Naive thymus-derived CD4-positive, alpha-beta T cell (primary cell): ENCODE measurements at places on chromosomes 3 and 15.

DNA sequence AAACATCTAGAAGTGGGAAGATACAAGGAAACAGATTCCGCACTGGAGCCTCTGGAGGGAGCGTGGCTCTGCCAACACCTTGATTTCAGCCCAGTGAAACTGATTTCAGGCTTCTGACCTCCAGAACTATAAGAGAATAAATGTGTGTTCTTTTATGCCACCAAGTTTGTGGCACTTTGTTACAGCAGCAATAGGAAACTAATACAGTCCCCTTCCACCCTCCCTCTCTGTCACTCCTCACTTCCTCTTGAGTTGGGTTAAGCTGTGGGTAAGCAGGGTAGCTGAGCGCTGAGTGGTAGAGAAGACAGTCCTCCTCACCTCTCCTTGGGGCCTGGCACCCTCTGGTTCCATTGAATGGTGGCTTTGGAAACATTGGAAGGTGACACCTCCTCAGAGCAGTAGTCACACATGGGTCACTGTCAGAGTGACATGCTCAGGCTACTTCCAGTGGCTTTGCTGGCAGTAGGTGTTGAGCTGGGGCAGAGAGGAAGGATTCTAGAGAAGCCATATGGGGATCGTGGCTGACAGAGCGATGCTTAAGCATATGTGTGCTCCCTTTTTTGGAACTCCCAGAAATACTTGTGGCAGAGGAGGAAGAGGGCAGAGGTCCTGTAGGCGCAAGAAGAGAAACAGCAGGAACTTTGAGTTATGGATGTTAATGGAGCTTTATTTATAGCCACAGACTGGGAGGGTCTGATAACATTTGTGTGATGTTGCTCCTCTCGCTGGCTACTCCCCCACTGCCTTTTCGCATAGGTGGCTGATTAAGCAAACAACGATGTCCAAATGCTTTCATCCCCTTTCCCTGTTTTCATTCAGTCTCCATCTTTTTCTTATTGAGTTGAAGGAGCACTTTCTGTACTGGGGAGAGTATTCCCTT is 14.8 kb upstream of the HCN4 start:
- no peak for DNase-seq

DNA sequence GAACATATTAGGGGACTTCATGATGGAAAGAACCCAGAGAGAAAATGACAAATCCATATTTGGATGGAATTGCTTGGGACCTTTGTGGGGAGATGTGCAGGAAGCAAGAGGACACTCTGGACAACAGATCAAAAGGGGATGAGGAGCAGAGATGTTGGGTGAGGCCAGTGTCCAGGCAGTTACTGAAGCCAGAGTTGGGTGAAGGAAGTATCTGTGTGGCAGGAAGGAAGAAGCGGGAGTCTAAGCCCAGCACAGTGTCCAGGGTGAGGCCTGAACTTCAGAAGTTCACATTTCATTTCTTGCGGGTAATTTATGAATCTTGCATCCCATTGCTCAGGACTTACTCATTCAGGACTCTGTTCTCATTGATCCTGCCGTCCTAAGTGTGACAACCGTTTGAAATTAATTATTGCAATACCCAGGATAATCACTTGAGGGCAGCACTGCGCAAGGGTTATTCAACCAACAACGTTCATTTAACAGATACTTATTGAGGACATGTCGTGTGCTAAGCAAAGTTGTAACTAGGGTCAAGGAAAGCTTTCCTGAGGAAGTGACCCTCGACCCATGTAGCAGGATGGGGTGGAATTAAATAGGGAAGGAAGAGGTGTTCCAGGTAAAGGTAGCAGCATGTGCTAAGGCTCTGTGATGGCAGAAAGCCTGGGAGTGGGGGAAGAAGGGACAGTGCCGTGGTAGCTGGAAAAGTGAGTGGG is 61.3 kb upstream of the CMTM8 start:
- peak; percentile 41 for DNase-seq

DNA sequence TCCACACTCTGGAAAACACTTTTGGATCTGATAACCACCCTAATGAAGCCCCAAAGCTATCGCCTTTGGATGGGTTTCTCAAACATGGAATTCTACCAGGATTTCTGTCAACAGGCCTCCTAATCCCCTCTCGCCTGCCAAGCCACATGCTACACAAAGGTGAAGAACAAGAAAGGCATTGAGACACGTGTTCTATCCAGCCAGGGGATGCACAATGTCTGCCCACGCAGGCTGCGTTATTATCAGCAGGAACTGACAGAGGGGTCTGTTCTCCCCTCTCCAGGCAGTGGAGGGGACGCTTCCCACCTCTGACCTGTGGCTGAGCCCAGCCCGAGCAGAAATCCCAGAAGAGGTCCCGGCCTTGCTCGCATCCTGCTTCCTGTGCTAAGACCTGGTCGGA is 45.4 kb upstream of the THBS1 start:
- DNase-seq = no peak

- peak; percentile 32 for DNase-seq
Measured at GRCh38 chr3:140942221-140943104, 827 bp downstream of the SLC25A36 start.

- DNase-seq = no peak
Measured at GRCh38 chr3:96347289-96347688, 467.1 kb upstream of the EPHA6 start.

DNA sequence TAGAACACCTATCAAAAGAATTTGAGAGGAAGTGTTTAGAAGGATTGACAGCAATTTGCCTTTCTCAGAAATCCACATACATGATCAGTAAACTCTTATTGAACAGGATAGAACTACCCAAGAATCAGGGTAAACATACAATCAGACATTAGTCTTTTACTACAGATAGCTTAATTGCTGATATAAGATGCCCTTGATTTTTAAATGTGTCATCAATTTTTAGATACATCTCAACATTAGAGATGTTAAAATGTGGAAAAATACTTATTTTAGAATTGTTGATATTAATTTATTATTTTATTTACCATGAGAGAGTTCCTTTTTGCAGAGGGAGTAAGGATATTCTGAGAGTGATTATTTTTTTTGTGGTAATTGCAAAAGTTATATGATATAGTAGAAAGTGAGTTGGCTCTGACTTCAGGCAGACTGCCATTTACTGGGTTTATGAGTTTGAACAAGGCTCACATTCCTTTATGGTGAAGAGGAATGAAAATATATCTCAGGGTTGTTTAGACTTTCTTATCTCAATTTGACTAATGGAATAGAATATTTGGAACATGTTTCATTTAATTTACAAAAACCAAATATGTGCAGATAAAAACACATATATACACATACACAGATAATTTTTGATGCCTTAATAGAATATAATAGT is 302.8 kb upstream of the GOLIM4 start:
- no peak for DNase-seq

DNA sequence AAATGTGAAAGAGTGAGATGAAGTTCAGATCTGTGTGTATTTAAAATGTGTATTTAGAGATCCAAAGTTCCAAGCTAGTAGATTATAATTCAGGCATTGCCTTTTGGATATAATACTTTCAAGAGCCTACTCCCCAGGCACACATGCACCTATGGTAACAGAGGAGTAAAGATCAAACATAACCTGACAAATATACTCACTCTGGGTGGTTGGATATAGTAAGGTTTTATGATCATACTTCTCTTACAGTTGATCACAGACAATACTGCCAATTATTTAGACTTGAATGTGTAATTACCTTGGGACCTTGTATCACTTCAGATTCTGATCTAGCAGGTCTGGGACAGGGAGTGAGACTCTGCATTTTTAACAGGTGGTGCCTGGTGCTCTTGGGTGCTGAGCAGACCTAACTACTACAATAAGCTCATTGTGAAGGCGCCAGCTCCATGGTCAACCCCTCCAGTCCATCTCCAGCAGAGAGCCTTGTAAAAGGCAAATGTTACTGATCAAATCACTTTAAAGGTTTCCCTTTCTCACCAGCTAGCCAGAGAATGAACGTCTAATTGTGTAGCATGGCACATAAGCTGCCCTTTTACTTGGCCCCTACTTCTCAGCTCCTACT is 55.5 kb downstream of the NBEAL2 start:
- DNase-seq = no peak

DNA sequence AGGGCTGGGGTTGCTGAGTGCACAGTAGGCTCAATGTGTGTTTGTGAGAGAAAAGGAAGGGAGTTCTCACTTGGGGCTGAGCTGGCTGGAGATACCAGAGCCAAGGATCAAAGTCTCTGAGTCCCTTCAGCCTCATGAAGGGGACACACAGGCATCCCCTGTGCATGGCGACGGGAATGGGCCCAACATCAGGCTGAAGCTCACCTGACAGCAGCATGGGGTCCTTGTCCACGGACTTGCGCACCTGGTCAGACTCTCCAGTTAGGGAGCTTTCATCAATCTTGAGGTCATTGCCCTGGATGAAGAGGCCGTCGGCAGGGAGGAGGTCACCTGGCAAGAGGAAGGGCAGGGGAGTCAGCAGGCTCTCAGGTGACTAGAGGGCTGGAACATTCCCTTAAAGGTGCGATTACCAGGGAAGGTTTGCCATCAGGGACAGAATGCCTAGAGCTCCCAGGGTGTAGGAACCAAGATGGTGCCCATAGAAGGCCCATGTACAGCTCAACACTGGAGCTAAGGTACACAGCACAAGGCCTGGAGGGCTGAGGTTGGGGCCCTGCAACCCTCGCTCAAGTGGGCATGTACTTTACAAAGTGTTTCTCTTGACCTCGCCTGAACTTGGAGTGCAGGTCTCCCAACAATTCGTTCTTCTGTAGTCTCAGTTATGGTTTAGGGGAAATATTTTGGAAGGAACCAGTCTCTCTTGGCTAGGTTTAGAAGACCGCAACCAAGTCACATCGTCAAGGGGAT is 80.0 kb upstream of the SEC13 start:
- DNase-seq = no peak

GRCh38 chr3:50242381-50242770 is 6.4 kb downstream of the GNAI2 start:
- peak; percentile 39 for DNase-seq

GRCh38 chr15:90519688-90520087 is 10.0 kb upstream of the CRTC3 start:
- DNase-seq = no peak

DNA sequence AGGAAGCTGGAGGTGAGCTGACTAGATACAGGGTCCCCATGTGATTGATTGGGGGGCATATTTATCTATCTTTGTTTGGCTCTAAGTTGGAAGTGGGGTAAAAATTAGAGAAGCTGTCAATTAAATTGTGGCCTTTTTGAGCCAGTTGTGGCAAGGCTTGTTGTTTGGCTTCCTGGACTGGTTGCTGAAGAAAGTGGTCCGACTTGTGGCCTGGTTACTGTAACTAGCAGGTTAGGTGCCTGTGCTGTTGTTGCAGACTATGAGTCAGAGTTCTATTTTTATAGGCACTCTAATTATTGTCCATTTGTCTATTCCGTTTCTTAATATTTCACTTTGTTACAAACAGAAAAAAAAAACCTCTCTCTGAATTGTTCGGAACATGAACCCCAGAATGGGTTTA is 129.1 kb upstream of the CNTN6 start:
- DNase-seq = no peak

DNA sequence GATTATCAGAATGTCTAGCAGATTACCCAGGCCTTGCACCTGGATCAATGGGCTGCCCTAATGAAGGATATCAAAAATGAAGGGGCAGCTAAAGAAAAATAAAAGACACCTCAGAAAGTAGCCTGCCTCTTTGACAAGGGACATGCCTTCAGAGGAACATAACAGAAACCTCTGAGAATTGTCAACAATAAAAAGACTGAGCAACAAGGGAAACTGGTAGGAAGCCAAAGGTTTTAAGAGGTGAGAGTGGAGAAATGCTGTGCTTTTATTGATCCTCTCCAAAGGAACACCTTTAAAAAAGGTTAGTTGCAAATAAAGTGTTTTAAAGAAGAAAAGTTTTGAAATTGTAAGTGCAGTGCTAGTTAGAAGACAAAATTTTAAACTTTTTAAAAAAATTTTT is 187.8 kb upstream of the TTC14 start:
- DNase-seq = no peak

DNA sequence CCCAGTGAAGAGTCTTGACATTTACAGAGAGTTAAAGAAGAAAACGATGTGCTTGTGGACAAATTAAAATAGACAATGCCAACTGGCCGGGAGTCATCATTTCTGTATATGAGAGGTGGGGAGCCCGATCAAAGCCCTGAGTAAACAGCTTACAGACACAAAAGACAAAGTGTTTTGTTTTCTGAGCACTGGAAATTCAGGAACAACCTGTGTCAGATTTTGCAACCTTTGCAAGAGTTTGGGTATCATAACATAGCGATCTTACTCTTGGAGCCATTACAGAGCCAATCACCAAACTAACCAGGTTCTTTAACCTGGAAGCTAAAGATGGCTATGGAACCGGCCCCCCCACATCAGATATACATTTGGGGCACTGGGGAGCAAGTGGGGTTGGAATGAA is 101.9 kb upstream of the LRIG1 start:
- no peak for DNase-seq

GRCh38 chr3:126480861-126481260 is 5.2 kb upstream of the ZXDC start:
- no peak for DNase-seq

GRCh38 chr15:101092156-101092866 is 159.5 kb downstream of the CHSY1 start:
- DNase-seq = no peak

DNA sequence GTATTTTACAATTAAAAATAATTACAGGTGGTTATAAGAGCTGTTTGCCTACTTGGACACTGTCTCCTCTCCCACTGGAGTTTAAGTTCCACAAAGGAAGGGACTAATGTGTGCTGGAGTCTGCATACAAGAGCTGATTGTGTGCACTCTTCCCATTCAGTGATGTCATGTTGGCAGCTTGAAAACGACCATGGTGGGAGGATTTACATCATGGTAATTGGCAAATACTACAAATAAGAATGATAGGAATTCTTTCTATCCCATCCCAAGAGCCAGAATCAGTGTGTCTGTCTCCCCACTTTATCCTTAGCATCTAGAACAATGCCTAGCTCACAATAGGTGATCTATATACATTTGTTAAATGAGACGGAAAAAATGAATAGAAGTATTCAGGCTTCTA is 14.1 kb downstream of the ITGA11 start:
- no peak for DNase-seq

DNA sequence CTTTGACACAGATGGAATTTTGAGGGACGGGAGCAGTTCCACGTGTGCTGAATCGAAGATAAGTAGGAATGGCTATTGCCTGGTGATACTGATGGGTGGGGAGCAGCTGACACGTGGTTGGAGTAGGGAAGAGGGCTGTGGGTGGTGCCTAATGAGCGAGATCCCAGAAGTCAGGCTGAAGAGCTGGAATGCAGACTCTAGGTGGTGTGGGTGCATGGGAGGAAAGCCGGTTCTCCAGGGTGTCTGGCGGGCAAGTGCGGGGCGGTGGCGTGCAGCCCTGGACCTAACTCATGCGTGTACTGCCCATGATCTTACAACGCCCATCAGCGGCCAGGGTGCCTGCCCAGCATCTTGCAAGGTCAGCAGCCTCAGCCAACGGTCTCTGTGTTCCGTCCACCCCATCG is 63.1 kb downstream of the ARNT2 start:
- no peak for DNase-seq

DNA sequence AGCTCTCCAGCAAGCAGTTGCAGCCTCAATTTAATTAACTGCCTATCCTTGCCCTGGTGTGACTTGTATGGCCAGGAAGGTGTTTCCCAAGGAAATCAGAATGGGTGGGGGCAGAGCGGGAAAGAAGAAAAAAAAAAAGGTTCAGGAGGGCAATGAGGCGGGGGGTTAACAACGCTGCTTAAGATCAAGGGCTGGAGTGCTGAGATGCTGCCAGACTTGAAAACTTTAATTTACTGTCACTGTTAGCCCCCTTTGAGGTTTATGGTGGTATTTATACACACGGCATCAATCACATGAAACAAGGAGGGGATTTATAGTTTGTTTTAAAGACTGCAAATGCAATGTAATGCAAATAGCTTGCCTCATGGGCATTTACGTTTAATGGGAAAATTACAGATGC is 319.4 kb upstream of the NR2F2 start:
- no peak for DNase-seq

- no peak for DNase-seq
Measured at GRCh38 chr15:71195242-71195641, 80.0 kb downstream of the THSD4 start.
